Activated naive CD8-positive, alpha-beta T cell treated with anti-CD3 and anti-CD28 coated beads for 36 hours (primary cell): ENCODE measurements at places on chromosomes 1 and 21.
A peak's percentile ranks its signal among the peaks of the same experiment; 100 is the strongest.

DNA sequence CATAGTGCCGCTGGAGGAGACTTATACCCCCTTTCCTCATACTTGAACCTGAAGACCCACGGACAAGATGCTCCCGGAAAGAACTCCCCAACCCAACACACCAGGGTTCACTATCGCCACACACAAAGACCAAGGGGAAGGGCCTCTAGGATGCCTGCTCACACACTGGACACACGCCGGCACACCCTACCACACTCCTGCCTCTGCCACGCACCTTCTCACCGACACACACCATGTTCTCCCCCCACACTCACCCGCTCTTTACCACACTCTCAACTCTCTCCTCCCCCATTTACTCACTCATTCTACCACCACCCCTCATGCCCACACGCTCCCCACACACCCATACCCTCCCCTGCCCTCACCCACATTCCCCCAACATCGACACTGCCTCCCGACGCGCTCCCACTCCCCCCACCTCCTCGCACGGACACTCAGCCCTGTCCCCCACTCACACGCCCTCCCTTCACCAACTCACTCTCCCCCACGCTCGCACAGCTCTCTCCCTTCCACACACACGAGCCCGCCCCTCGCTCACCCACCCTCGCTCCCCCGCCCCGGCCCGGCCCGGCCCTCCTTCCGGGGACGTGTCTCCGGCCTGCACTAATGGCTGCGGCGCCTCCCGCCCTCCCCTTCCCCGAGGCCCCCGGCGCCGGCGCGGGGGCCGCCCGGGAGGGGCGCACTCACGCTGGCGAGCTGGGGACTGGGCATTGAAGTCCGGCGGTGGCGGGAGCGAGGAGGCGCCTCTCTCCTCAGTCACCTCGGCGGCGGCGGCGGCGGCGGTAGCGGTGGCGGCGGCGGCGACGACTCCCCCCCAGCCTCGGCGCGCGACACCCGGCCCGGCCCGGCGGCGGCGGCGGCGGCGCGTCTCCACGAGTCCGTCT, 626 bp downstream of the PTP4A2 start:
- DNase-seq, result peak; percentile 78

DNA sequence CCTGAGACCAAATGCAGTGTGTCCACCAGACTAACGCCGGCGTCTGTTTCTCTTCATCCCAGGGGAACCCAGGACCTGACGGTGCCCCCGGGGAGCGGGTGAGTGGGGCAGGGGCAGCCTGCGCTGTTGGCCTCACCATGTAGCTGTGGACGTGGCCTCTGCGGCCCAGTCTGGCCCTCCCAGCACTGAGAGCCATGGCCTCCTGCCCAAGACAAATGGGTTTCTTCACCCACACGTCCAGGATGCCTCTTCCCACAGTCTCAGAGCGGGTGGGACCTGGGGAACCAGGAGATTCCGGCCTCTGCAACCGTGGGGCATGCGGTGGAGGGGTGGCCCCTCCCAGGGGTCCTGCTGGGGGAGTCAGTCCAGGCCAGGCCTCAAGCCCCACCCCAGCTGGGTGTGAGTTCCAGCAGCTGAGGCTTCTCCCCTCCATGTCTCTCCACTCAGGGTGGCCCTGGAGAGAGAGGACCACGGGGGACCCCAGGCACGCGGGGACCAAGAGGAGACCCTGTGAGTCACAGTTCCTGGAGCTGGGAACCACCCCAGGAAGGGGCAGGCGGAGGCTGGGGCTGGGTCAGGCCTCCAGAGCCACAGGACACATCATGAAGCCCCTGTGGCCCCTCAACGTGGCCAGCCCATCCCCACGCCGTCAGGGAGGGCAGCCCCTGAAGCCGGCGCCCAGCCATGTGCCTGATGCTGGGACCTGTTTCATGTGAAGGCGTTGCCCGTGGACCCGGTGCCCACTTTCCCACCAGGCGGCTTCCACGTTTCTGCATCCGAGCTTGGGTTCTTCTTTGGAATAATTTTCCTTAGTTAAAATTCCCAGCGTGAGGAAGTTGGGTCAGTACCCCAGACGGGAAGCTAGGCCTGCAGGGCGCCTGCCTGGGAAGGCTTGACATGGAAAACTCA, 11.0 kb downstream of the COL6A1 start:
- DNase-seq, result no peak

DNA sequence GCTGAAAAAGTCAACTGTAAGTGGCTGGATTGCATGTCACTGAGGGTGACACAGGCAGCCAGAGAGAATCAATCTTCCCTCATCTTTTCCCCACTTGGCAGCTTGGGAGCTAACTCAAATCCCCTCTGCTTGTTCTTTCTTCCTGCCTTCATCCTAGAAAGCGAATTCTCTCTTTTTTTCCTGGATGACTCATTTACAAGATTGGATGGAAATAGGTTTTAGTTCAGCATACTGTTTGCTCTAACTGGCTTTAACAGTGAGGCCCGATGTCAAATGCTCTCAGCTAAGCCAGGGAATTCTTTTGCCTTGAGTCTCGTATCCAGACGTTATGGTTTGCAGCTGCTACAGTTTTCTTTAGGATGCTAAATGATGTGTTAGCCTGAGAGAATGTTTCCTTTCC, 72.7 kb downstream of the HUNK start:
- DNase-seq, result no peak

DNA sequence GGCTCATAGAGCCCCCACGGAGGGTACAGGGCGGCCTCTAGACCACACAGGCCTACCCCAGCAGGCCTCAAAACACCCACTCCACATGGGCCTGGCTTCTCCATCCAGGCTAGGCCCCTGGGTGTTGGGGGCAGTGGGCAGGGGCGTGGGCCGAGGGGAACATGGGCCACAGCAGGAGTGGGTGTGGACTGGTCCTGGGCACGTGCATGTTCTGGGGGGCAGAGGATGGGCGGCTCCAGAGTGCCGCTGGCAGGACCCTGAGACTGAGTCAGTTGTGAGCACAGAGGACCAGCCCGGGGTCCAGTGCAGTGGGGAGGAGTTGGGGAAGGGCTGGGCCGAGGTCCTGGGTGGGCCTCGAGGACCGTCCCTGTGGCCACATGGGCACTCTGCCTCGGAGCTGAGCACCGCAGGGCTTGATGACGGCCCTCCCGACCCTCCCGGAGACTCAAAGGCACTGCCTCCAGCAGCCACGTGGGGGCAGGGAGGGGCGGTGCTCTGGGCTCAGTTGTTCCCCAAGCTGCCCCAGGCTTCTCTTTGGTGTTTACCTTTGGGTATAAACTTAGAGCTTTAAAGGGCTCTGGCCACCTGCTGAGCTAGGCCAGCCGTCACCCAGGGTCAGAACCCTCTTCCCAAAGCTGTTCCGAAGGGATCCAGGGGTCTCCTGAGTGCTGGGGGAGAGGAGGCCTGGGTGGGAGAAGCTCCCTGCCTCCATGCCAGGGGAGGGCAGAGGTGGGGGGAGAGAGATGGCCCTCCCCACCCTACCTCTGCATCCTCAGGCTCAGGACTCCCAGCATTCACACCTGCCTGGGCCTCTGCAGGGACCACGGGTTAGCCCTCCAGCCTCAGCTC, 79.9 kb downstream of the MORN1 start:
- DNase-seq, result peak; percentile 63

- DNase-seq, result no peak
Observed at GRCh38 chr1:235025422-235025984, 103.1 kb downstream of the TOMM20 start.

DNA sequence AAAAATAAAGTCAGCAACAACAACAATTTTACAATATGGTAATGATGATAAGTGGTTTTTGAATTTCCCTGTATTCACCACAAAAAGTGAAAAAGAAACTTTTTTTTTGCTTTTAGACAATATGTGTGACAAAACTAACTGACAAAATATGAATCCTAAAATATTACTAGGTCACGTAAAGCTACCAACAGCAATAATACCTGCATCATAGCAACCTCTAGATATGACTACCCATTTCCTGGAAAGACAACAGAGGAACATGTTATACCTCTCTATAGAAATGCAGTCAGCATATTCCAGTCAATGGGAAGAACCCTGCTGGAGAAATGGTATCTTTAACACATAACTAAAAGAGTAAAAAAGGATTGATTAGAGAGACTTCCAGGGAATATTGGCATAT, 73.7 kb downstream of the PDE4B start:
- DNase-seq, result no peak

DNA sequence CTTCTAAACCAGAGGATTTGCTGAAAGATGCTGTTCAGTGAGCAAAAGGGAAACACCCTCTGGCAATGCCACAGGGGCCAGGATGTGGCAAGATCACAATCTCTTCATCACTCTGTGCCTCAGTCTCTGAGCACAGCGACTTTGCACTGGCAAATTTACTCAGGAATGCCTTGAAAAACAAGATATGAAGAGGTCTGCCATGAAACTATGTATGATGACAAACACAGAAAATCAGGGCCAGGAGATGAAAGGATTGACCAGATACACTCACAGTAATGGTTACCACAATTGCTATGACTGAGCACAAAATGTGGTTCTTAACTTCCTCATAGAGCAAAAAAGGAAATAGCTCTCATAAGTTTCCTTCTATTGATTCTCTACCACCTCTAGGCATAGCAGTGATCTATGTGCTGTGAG, 5.8 kb downstream of the TTC13 start:
- DNase-seq, result peak; percentile 33

DNA sequence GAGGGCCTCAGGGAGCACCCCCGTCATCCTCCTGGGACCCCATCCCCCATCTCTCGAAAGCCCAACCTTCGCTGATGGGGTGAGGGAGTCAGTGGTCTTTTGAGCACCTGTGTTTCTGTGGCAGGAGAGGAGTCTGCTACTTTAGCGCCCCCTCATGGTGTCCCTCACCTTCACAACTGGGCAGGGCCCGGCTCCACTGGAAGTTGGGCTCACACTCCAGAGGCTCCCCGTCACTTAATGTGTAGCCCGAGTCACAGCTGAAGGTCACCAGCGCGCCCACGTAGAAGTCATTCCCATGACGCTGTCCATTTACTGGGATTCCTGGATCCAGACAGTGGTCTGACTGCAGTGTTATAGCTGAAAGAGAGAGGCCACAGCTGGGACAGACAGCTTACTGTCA, 139.5 kb upstream of the HMGB4 start:
- DNase-seq, result no peak

GRCh38 chr1:58439946-58440345, 106.6 kb downstream of the OMA1 start:
- DNase-seq, result no peak

DNA sequence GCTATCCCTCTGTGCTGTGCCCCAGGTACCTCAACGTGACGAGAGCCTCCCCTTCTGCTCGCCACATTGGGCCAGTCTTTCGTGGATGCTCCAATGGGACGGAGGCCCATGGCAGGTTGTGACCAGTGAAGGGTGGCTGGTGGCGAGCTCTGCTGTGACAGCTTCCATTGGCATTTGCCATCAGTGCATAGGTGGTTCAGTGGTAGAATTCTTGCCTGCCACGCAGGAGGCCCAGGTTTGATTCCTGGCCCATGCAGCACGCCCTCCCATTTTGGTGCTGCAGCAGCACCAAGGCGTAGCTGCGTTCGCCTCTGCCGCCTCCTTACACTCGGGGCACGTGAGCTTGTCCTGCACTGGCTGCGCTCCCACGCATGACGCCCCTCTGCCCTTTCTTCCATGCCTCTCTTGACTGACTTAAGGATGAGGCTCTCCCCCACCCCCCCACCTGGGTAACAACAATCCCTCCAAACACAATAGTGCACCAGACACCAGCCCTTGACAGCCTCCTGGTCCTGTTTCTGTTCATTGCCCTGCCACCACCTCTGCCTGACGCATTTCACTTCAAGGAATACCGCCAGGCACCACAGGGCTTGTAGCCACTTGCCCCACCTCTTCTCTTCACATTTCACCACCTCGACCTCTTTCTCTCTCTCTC, 24.7 kb upstream of the FCGR2A start:
- DNase-seq, result no peak
